ENCODE measurements at places on chromosomes 11 and 22. TPM values are rescaled to one million over a fixed set of nuclear protein-coding genes. Genes with fewer than 3 reads are reported as not detected.

DNA sequence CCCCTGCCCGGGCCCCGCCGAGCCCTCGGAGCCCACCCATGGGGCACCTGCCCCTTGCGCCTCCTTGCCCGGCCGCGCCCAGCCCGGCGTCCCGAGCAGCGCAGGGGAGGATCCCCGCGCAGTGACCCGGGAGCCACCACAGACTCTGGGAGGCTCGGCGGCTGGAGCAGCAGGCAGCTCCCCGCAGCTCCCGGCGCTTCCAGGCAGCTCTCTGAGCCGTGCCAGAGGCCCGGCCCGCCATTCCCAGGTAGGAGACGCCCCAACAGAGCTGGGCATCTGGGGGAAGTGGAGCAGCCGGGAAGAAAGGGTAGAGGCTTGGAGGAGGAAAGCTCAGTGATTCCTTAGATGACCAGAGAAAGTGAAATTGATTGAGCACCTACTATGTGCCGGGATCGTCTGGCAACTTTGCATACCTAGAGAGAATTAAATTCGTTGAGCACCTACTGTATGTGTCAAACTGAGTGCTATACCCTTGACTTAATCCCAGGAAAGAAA is 670 bp downstream of the RASD2 start:
- H3K4me3 ChIP-seq = no peak overlapping the region
- no peak for DNase-seq
- no peak overlapping the region for H3K27ac ChIP-seq

DNA sequence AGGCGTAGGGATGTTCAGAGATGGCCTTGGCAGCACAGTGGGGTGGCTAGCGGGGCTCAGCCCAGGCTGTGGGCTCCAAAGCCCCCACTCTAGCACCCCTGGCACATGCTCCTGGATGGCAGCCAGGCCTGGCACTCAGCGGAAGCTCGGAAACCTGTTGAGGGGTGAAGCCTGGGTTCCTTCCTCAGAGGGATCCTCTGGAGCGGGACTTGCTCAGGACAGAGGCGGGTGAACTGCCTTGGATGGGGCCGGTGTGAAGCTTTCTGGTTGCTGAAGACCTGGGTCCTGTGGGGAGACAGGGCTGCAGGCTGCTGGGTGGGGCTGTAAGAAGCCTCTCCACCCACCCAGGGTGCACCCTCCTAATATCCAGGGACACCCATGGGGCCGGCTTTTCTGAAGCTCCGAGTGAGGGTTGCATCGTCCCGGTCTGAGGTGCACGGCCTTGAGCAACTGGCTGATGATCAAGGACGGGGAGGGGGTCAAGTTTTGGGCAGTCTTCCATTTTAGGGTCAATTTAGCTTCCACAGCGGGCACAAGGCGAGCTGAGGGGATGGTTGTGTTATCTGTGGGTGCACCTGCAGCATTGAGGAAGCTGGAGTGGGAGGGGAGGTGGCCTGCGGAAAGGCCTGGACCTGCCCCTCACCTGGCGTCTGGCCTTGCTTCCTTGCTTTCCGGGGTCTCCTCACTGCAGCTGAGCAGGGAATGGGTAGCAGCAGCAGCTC is 5.2 kb downstream of the MRGPRE start:
- H3K27ac ChIP-seq = no peak overlapping the region
- H3K36me3 ChIP-seq = no peaks in the 10 kb centered on the region
- peaks cover 9% of the 10 kb centered on the region for H3K4me1 ChIP-seq
- no peak overlapping the region for H3K4me3 ChIP-seq
- no peaks in the 10 kb centered on the region for H3K27me3 ChIP-seq
- no peak for DNase-seq

GRCh38 chr11:65327021-65327420 is 6.6 kb upstream of the DPF2 start:
- H3K4me3 ChIP-seq = no peak overlapping the region
- no peak for DNase-seq
- H3K27me3 ChIP-seq = peaks cover 2% of the 10 kb centered on the region

DNA sequence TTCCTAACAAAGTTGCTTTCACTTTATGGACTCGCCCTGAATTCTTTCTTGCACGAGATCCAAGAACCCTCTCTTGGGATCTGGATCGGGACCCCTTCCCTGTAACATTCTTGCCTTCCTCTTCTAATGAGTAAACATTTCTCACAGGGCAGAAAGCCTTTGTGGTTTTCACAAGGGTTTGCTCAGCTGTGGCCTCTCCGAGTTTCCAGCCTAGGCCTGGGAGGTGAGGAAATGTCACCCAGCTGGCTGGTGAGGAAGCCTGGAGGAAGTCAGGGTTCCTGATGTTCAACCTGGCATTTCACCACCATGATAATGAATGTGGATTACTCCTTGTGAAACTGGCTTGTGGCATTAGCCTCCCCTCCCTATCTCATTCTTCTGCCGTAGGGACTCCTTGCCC is 224.9 kb downstream of the DSCAML1 start:
- H3K27ac ChIP-seq = no peak overlapping the region
- no peaks in the 10 kb centered on the region for H3K4me1 ChIP-seq
- no peak overlapping the region for H3K4me3 ChIP-seq
- H3K36me3 ChIP-seq = no peaks in the 10 kb centered on the region
- no peak for DNase-seq

GRCh38 chr22:28505416-28506149 is 174.1 kb downstream of the TTC28 start:
- DNase-seq = no peak
- no peaks in the 10 kb centered on the region for H3K4me1 ChIP-seq
- no peak overlapping the region for H3K27ac ChIP-seq
- peaks cover 23% of the 10 kb centered on the region for H3K27me3 ChIP-seq

DNA sequence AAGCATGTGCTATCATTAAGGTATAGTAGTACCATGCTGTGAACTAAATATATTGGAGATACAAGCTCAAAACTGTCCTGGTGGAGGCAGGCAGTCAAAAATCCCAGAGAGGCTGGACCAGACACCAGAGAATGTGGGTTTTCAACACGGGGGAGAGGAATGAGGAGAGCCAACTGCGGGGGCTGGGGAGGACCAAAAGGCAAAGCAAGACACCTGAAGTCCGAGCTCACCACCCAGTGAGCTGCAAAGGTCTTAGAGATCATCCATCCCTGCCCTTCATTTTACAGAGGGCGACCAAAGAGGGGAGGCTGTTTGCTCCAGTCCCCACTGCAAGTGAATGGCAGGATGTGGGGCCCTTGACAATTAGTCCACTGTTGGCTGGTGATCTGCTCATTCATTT is 10.0 kb downstream of the RIBC2 start:
- H3K4me3 ChIP-seq = no peak overlapping the region
- H3K36me3 ChIP-seq = peaks cover 7% of the 10 kb centered on the region
- H3K27me3 ChIP-seq = no peaks in the 10 kb centered on the region
- no peak for DNase-seq

Gene PLAAT4
- 18.7 TPM for total RNA-seq

Gene NAALADL1
- 11.7 TPM for total RNA-seq

Gene RGL4
- total RNA-seq = 14.6 TPM
